Adipocyte (in vitro differentiated cells): ENCODE measurements at places on chromosomes 3 and 15.

DNA sequence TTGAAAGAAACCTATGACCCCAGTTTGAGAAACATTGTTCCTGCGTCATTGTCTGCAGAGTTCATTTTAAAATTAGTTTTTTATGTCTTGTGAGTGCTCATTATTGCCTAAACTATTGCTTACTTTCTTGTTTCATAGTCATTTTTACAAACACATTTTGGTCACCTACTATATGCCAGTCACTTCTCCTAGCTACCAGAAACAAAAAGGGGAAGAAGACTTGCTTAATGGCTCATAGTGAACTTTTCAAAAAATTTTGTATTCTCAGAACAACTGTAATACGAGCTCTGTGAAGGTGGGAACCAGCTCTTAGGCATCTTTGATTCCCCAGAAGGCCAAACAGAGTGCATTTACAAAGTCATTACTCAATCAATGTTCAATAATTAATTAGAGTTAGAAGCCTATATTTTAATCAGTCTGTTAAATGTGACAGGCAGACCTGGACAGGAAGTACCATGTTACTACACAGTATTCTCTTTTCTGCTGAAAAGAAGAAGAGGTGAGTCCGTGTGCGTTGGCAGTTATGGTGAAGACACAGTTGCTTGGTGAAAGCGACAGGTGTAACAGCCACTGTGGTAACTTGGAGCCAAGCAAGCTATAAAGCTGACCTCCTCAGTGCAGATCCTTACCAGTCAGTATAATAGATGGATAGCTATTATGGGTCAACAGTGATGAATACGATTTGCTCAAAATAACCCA is 46.6 kb downstream of the DPPA2 start:
- DNase-seq, result no peak

GRCh38 chr15:45884755-45885445 is 250.1 kb downstream of the SQOR start:
- no peak for DNase-seq

DNA sequence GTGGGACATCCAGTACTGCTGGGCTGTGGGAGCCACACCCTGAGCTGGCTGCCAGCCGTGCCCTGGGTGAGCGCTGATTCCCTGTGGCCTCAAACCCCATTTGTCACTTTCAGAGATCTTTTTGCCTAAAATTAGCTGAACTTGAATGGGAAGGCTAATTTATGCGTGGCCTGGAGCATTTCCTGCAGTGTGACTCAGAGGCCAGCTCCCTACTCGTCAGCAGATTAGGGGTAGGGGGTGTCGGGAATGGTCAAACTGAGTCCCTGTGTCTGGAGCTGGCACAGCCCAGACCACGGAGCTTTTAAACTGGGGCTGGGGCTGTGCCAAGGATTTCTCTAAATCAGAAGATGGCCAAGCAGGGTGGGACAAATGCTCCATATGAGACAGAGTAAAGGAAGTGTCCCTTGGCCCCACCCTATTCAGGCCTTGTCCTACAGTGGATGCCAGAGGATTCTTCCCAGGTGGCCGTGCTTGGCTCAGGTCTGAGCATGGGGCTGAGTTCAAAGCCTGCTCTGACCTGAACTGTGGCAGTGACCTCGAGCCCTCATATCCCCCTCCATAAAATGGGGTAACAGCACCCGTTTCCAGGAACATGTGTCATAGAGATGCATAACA is 59.7 kb downstream of the ATP2B2 start:
- DNase-seq, result no peak

- DNase-seq, result no peak
Measured at GRCh38 chr3:50372349-50372748, 13.0 kb upstream of the TMEM115 start.

DNA sequence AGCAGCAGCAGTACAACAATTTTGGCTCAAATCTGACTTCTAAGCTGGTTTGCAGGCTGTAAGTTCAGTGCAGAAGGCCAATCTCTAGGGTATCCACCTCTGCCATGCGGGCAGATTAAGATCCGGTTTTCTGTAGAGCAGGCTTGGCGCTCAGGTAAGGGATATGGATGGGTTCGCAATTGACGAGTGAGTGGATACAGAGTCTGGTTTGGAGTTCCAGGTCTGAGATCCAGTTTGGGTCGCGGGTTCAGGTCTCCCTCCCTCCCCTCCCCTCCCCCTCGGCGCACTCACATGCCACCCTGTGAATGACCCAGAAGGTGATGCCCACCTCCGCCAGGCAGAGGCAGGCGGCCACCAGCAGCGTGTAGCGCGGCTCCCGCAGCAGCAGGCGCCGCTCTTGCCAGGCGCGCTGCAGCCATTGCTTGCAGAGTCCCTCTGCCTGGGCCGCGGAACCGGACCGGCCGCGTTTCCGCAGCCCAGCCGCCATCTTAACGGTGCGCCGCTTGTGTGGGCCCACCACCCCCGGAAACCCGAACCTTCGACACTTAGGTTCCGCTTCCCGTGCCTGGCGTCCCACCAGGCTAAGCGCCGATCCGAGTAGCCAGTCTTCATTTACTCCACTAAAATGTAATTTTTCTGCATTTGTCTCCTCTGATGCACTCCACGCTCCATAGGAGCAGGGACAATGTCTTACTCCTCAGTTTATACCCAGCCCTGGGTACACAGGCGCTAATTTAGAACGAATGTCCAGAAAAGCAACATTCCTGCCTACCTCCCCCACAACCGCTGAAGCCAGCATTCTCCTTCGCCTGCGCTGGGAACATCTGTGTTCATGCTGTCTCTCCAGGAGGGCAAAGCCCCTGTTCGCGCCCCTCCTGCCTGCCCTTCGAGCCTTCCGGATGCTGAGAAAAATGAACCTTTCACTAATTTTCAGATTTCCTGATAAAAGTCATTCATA is at the start of gene ALG3:
Gene ALG3, minus strand, starts transcription at position 509 of the 958 bp plus-strand sequence. Its CDS starts 22 bp downstream, at position 487.
- peak; percentile 95 for DNase-seq

DNA sequence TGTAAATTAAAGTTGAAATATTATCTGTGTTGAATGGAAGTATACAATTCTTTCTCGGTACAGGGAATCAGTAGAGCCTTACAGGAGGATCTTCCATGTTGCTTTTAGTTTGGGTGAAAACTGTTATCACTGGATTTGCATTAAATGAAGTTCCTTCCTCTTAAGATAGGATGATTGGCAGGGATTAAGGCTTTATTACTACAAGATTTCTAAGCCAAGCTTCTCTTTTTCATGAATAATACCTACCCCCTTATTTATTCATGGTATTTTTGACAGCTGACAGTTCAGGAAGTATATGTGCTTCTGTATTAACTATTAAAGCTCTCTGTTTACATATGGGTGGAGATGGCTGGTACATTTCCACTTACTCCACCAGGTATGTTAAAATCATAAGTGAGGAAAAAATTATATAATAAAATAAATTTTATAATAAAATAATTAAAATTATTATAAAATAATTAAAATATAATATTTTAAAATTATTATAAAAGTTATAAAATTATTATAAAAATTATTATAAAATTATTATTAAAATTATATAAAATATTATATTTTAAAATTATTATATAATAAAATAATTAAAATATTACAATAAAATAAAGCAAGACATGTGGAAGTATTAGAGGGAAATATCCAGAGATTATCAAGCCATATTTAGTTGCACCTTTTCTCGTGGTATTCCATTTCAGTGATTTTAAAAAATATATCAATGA is 332.9 kb downstream of the ROBO2 start:
- no peak for DNase-seq

DNA sequence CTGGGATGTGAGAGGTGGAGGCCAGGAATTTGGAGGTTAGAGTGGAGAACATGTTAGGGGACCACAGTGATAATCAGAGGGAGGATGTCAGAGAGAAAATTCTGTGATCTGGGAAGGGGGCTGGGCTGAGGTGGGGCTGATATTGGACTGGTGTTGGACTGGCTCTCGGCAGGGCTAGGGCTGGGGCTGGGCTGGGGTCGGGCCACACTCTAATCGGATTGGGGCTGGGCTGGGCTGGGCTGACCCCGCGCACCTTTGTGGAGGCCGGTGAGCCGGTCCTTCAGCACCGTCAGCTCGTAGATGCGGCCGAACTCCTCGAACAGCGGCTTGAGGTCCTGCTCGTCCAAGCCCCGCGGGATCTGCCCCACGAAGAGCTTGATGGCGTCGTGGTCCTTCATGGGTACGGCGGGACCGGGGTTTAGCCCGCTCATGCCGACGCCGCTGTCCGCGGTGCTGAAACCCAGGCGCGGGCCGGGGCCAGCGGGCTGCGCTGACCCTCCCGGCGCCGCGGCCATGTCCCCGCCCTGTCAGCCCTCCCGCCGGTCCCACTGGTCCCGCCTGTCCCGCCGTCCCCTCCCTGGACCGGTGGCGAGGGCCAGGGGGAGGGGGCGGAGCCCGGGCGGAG is 485 bp downstream of the CELF6 start:
- DNase-seq, result peak; percentile 82

DNA sequence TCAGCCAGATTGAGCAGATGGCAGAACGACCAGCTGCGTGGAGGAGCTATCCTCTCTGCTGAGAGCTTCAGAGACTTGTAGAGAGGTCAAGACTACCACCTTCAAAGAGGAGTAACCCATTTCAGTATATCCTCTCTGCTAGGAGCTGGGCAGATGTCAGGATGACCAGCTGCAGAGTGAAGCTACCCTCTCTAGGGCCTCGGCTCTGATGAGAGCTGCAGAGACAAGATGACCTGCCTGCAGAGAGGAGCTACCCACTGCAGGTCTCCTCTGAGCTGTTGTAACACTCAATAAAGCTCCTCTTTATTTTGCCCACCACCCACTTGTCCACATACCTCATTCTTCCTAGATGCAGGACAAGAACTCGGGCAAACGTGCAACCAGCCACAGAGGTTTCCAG is 1522.7 kb downstream of the OTOL1 start:
- DNase-seq, result no peak

DNA sequence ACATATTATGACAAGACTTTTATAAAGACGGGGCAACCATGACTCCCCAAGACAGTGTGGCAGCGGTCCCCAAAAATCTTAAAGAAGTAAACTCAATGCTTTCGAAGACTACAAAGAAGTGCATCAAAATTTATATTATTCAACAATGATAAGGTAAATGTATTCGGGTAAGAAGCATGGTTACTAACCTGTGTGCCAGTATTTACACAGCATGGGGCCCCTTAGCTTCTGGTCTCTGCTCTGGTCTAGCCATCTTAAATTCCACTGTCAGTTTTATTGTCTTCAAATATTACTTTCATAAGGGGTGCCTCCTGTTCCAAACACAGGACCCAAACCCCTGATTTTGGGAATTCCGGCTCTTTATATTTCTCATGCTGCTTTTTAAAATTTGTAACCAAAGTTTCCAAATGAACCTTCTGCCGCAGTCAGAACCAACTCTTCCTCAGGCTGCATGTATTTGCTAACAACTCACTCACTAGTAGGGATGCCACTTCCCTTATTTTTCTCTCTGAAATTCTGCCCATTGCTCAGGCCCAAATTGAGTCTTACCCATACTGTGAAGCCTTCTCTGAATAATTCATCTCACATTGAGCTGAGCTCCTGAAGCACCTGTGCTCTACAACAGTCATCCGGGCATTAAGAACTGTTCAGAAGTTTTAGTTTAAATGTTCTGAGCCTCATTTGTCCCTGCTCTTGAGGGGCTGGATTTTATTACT is 1.2 kb downstream of the TTC23 start:
- no peak for DNase-seq

GRCh38 chr15:31070867-31071266 is 30.7 kb downstream of the TRPM1 start:
- DNase-seq, result no peak

DNA sequence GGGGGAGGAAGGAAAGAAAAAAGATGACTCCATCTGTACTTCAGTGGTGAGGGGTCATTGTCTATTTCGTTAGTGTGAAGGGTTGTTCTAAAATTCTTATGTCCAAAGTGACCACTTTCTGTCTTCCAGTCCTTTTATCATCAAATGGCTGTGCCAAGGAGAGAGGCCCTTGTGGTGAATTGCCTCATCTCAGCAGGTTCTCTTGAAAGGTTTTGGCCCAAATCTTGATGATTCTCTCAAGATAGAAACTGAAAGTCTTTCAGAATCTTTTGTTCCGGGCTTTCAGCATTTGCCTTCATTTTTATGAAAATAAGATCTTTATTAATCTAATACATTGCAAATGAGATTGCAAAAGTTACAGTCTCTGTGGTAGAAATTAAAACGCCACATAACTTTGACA is 575.8 kb downstream of the RSL24D1 start:
- DNase-seq, result no peak

DNA sequence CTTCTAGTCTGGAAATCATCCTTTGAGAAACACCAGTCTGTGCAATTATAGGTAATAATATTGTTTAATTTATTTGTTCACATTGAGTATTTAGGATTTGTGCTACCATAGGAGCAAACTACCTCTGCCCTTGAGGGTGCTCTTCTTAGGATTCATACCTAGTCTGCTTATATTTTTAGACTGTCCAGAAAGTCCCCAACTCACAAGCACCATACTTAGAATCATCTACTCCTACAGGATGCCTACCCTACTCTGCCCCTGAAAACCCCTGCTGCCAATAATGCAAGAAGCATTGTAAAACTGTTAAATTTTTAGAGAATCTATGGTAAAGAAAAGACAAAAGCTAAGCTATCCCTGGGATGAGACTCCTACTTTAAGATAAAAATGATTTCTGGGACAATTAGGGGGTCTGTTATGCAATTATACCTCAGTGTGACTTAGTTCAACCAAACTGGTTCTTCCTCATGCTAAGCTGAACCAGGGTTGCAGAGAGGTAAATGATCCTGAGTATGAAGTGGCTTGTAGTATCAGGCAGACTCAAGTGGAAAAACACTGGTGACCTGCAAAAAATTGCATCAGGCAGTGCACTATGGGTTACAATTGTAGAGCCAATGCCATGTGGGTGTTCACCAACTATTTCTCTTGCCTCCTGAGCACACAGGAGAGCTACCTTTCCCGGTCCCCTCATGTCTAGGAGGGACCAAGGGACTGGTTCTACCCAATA is 133.3 kb downstream of the TNIK start:
- DNase-seq, result no peak

DNA sequence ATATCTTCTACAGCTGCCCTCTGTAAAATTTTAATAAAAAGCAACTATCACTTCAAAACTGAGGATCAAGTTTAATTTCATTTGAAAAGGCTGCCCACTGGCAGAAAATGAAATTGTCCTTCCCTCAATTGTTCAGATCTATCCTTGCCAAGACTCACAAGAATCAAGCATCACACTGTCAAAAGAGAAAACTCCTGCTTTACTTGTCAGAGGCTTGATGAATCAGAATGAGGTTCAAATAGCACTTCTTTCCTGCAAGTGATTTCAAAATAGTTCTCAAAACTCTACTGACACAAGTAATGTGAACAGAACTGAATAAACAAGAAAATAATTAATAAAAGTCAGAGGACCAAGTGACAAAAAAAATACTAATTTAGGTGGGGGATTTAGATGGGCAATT is 70.6 kb downstream of the GOLIM4 start:
- DNase-seq, result peak; percentile 56
